ENCODE measurements at places on chromosomes 11 and 22. TPM values are rescaled to one million over a fixed set of nuclear protein-coding genes. Genes with fewer than 3 reads are reported as not detected.

Gene SYT13
- total RNA-seq, result 62.3 TPM

Gene APOBEC3F
- total RNA-seq, result 1.1 TPM

Gene PKNOX2
- total RNA-seq, result 6.4 TPM

Gene SF3A1
- 33.7 TPM for total RNA-seq

Gene MS4A1
- total RNA-seq, result not detected

Gene GRM5
- total RNA-seq, result 49.5 TPM

Gene ADM2
- 0.09 TPM for total RNA-seq

Gene LRRN4CL
- 0.91 TPM for total RNA-seq

Gene LMO1
- total RNA-seq, result 4.8 TPM

Gene MFRP
- not detected for total RNA-seq

Gene OR6A2
- total RNA-seq, result 3.1 TPM

Gene PVALB
- total RNA-seq, result 0.91 TPM

Gene DEUP1
- total RNA-seq, result 0.82 TPM

Gene SMTNL1
- total RNA-seq, result not detected

Gene KRTAP5-7
- 0.18 TPM for total RNA-seq

Gene PPARA
- 9.1 TPM for total RNA-seq

Gene ROBO3
- total RNA-seq, result 30.1 TPM

Gene CCDC83
- total RNA-seq, result not detected

Gene MUC5AC
- total RNA-seq, result under 0.01 TPM

Gene MRPL40
- 6.6 TPM for total RNA-seq

Gene CD82
- total RNA-seq, result 6.4 TPM

Gene ACCSL
- not detected for total RNA-seq

Gene HEPHL1
- total RNA-seq, result not detected

Gene OSBP
- total RNA-seq, result 31.1 TPM

Gene NEFH
- total RNA-seq, result 0.73 TPM

Gene RTL10
- total RNA-seq, result 17.5 TPM

Gene VSIG10L2
- not detected for total RNA-seq

Gene SHANK3
- 6.4 TPM for total RNA-seq

Gene EFCAB6
- total RNA-seq, result 6.2 TPM

Gene EMSY
- 57.3 TPM for total RNA-seq

Gene REXO2
- total RNA-seq, result 40.1 TPM

Gene SPI1
- 1.2 TPM for total RNA-seq

Gene MS4A2
- total RNA-seq, result not detected

Gene PNPLA5
- total RNA-seq, result not detected

Gene UBE2L6
- 32.8 TPM for total RNA-seq

Gene FREY1
- 2.5 TPM for total RNA-seq

Gene SEC14L6
- 2.0 TPM for total RNA-seq

Gene KIF18A
- total RNA-seq, result 15.0 TPM

Gene OMP
- 1.1 TPM for total RNA-seq

Gene FBLN1
- 45.0 TPM for total RNA-seq

Gene RFPL2
- total RNA-seq, result 0.73 TPM

Gene ZP1
- not detected for total RNA-seq

Gene SMIM35
- total RNA-seq, result not detected

Gene SPON1
- 39.1 TPM for total RNA-seq

Gene TNNI2
- not detected for total RNA-seq

Gene RNF215
- total RNA-seq, result 14.2 TPM

Gene MLC1
- 33.1 TPM for total RNA-seq

Gene CCS
- 28.1 TPM for total RNA-seq
